NCI-H1436 treated with DMSO at 0.1 percent for 48 hours (cell line): ENCODE measurements at places on chromosomes 1 and 21.

DNA sequence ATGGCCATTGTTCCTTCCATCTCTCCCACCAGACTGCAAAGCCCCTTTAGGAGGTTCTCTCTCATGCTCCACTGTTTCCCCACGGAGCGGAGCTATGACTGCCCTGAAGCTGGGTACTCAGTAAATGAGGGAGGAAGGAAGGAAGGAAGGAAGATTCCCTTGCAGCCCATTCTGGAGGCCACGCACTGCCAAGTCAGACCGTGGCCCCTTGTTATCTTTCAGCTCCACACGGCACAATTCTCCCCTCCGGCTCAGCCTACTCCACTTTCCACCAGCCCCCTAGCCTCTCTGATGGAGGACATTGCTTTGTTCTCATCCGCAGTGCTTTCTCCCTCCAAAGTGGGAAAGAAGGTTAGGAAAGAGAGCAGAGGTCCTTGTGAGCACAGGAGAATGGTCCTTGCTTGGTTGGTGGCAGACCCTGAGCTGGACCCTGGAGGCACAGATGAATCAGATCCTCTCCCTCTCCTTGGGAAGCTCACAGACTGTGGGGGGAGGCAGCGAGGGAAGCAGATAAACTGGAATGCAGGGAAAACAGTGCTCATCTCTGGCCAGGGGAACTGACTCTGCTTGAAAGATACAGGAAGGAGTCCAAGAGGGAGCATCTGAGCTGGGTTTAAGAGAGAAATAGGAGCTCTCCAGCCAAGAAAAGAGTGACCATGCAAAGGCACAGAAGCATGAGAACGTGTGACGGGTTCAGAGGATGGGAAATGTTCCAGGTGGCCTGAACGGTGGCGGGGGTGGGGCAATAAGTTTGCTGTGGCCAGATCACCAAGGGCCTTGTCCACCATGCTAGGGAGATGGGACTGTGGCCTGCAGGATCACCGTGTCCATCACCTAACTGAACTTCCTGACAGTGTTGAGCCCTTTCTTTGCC, 52.6 kb downstream of the GLIS1 start:
- no peak for DNase-seq

- DNase-seq = no peak
Observed at GRCh38 chr1:201310986-201311355, 27.7 kb downstream of the PKP1 start.

DNA sequence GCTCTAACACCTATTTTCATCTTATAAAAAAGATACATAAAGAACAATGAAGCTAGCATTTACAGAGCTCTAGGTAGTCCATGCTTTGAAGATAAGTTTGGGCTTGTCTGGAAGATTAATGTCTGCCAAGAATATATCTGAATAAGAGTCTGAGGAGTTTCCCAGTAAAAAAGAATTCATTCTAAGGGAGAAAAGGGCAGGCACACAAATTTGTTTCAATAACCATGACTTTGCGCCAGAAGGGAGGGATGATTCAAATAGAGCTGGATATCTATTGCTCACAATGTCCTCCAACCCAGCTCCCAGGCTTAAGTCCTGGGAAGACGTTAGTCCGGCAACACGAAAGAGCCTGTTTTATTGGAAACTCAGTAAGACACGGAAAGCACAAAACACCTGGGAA, 9.7 kb upstream of the TTLL7 start:
- DNase-seq = no peak

GRCh38 chr1:205667909-205668643, 12.2 kb downstream of the SLC45A3 start:
- DNase-seq = no peak

DNA sequence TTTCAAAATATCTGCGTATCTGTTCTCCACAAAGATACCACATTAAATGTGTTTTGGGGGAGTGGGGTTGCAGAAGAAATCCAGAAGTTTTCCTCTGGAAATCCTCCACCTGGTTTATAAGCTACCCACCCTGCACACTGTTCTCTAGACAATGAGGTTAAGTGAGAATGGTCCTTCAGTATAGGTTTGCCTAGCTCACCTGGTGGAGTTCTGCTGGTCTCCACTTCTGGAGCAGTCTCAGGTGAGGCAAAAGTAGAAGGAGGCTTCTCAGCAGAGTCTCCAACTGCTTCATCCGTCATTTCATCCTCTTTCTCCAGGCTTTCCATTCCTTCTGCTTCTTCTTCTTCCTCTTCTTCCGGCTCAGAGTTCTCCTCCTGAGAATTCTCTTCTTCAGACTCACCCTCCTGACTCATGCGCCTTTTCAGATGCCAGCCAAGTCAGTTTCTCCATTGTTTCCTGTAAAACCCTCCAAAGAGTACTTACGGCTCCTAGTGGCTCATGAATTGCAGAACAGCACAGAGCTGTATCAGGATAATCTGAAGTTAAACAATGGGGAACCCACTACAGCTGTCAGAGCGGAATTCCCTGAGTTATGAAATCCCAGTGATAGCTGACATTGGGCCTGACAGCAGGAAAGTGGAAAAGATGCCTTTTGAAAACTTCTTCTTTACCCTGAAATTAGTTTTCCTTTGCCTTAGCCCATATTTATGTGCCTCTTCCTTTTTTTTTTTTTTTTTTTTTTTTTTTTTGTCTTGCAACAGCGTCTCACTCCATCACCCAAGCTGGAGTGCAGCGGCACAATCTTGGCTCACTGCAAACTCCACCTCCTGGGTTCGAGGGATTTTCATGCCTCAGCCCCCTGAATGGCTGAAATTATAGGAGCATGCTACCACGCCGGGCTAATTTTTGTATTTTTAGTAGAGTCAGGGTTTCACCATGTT, 38.5 kb downstream of the MSTO1 start:
- no peak for DNase-seq

DNA sequence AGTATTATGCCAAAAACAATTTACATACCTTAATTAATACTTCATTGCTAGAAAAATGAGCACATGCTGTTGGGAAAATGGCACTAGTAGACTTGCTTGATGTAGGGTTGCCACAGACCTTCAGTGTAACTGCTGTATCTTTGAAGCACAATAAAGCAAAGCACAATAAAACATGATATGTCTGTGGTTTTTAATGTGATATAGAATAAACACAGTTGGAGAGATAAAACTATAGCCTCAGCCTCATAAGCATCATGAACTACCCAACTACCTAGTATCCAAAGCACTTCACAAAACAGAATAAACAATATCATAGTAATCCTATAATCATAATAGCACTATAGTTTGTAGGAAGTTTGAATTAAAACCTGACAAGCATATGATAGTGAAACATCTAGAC, 143.5 kb downstream of the SYT14 start:
- DNase-seq = no peak

- no peak for DNase-seq
Observed at GRCh38 chr1:72606216-72606810, 324.0 kb upstream of the NEGR1 start.

- DNase-seq = no peak
Observed at GRCh38 chr1:6645018-6645417, 20.4 kb downstream of the THAP3 start.

DNA sequence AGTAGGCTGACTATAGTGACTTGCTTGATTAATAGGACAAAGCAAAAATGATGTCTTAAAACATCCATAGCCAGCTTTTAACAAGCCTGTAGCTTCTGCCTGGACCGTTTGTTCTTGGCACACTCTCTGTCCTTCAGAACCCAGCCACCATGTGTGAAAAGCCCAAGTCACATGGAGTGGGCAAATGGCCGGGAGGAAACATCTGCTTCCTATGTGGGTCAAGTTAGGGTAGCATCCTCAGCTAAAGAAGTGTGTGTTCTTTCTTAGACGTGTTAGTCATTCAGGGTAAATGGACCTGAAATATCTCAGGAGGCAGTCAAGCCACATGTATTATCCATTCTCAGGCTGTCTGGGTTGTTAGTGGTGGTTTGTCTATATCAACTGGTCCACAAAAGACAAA, 23.4 kb downstream of the RD3 start:
- no peak for DNase-seq

DNA sequence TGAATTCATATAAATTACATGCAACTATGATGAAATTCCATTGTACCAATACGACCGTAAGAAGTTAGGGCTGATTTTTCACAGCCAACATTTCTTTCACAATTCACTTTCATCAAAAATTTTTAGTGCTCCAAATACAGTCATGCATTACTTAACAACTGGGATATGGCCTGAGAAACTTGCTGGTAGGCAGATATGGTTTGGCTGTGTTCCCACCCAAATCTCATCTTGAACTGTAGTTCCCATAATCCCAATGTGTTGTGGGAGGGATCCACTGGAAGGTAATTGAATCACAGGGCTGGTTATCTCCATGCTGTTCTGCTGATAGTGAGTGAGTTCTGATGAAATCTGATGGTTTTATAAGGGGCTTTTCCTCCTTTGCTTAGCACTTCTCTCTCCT, 244.4 kb downstream of the AKT3 start:
- no peak for DNase-seq

- no peak for DNase-seq
Observed at GRCh38 chr1:18927082-18927653, 24.8 kb upstream of the ALDH4A1 start.

DNA sequence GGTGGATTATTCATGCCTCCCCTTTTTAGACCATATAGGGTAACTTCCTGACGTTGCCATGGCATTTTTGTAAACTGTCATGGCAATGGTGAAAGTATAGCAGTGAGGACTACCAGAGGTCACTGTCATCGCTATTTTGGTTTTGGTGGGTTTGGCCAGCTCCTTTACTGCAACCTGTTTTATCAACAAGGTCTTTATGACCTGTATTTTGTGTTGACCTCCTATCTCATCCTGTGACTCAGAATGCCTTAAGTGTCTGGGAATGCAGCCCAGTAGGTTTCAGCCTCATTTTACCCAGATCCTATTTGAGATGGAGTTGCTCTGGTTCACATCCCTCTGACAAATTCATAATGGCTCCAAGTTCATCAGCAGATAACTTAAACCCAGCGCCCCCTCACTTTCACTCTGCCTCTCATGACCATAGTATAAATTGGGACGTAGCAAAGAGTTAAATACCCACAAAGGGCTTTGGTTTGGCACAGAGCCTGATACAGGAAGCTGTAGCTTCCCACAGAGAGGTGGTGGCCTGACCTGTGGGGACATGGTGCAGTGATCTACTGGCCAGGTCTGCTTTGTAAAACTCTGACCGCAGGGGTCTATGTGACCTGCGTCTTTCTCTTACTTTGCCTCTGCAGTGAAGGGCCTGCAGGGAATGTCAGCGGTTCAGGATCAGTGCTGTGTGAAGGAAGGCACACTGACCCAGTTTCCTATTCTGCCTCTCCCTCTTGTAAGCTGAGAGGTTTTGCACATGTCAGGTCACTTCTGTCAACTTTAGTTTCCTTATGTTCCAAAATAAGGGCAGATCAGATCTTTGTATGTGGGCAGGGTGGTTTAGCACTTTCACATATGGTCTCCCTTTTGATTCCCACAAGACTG, 78.1 kb upstream of the ZNF644 start:
- no peak for DNase-seq
